ENCODE measurements at places on chromosomes 5 and 9.

GRCh38 chr5:148390914-148391313 lies 7.2 kb downstream of the FBXO38 start:
- DNase-seq, result no peak

GRCh38 chr9:129253803-129254381 lies 75.8 kb upstream of the IER5L start:
- no peak for DNase-seq

DNA sequence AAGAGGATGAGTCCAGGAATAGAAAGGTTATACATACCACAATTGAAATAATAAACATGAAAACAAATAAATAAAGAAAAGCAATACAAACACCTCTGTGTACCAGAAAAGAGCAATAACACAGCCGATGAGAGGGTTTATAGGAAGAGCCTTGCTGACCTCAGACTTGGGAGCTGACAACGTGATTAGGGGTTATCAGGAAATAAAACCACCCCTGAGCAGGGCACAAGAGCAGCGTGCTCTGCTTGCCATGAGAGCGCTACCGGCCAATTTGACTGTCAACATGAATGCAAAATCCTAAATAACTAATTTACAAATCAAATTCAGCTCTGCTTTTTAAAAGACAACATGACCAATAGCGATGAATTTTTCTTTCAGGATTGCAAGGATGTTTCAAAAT lies 2.6 kb upstream of the FREM1 start:
- no peak for DNase-seq

DNA sequence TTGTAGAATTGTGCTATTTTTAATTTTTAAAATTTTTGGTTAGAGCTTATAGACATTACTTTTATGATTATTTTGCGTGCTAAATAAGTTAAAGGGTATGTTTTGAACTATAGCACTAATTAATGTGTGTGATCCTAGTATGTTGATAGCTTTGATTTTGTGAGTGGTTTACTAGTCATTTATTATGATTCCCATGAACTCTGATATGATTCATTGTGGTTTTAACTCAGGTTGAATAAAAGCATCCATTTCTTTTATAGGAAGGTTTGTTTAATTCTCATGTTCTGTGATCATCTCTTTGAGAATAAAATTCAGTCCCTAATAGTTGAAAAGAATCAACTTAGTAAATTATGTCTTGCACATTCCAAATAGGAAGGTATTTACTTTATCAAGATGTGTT lies 22.5 kb downstream of the C5orf22 start:
- DNase-seq, result no peak

DNA sequence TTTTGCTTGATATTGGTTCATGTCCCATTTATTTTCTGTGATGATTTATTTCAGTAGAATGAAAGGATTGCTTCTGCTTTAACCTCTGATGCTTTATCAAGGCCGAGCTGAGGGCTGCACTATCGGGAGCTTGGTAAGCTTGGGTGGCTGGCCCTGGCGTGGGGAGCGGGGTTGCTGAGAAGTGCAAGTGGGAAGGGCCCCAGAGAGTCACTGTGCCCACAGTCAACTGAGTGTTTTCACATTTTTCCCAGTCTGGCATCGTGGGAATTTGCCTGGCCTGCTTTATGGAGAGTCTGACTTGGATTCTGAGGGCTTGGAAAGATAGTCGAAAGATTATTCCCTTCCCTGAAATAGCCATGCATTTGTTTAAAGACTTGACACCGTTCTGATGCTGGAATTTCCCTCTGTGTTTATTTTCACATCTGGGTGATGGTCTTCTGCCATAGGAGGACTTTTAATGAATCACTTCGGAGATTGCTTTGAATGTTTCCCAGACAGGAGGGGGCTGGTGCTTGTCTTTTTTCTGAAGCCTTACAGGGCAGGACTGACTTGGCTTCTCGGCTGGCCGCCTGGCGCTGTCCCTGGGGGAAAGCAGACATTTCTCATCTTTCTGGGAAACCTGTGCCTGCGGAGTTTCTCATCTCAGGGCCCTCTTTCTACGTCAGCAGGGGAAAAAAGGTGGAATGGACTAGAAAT lies 139.0 kb downstream of the BOD1 start:
- no peak for DNase-seq
